ENCODE measurements at places on chromosomes 11 and 22. TPM values are rescaled to one million over a fixed set of nuclear protein-coding genes. Genes with fewer than 3 reads are reported as not detected.

- no peak for DNase-seq
Observed at GRCh38 chr11:66857234-66857926, 516 bp downstream of the LRFN4 start.

GRCh38 chr22:36884349-36885158 is 23.7 kb downstream of the NCF4 start:
- no peak for DNase-seq

DNA sequence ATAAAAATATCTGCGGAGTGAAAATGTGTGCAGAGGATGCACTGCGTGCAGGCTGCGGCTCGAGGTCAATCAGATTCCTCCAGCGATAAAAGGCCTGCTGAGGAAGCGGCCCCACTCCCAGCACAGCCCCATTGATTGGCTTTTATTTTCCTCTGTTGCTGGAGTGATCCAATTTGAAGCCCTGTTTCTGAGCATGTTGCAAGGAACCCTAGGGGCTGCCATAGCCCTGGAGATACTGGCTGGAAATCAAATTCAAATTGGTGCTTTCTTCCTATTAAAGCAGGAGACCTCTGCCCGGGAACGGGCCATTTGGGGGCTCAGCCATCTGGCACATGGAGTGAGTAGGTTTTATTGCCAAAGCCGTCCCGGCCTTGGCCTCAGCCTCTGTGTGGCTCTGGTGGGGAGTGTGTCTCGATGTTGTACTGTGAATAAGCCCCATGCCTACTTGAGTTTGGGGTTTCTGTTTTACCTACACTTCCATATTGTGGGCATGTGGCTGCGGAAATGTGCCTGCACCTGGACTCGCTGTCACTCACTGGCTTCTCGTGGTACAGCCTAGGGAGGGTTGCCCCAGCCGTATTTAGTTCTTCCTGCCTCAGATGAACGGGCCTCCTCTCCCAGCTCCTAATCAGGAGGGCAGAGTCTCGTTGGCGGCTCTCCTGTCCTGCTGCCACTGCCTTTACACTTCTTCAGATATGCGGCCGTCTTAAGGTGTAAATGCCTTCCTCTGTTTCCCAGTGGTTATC is 25.6 kb downstream of the PARVB start:
- DNase-seq, result no peak

DNA sequence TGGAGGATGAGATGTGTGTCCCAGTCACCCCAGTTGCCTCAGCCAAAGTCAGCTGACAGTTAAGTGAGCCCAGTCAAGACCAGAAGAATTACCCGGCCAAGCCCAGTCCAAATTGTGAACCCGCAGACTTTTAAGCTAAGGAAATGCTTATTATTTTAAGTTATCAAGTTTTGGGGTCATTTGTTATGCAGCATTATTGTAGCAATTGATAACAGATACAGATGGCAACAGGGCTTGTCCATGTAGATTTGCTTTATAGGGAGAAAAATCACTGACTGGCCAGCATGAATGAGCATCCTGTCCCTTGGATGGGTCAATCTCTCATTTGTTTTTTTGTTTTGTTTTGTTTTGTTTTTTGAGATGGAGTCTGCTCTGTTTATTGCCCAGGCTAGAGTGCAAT is 22.9 kb downstream of the SDHAF2 start:
- no peak for DNase-seq

DNA sequence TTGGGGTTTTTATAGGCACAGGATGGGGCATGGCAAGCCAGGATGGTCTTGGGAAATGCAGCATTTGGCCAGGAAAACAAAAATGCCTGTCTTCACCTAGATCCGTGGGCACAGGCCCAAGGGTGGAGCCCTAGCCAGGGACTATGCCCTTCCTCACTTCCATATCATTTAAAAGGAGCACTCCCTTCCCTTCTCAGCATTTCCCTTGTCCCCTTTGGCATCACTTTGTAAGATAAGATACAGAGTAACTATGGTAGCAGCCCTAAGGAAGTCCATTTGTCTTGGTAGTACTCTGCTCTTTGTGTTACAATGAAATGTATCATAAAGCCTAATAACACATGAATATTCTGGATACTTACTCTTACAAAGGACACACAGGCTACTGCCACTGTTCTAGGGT is 1092.6 kb upstream of the TENM4 start:
- no peak for DNase-seq

DNA sequence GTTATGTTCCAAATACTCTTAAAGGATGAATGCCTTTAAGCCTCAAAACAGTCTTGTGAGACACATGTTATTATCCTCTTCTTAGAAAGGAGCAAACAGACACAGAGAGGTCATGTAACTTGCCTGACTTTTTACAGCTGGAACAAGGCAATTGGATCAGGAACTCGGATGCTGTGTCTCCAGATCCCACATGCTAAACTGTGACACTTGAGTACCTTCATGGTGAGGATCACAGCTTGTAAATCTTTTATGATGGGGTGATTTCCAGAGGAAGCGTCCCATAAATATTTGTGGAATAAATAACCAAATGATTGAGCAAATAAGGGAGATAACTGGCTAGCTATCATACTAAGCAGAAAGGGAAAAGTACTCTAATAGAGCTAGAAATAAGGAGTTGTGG is 171.2 kb downstream of the C11orf91 start:
- DNase-seq, result no peak

DNA sequence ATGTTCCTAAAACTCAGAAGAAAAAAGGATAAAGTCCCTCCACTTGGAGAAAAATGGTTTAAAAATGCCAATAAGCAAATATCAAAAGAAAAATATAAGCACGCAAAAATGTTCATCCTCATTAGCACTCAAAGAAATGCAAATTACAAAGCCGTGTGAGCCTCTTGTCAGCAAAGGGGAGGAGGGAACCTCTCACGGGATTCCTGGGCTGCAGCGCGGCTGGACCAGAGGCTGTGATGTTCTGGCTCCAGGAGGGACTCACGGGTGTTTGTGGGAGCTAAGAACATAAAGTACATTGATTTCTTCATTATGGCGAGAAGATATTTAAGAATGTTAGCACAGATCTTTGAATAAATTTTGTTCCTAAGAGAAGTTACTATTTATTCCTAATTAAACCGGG is 1451.2 kb downstream of the BRD1 start:
- no peak for DNase-seq

DNA sequence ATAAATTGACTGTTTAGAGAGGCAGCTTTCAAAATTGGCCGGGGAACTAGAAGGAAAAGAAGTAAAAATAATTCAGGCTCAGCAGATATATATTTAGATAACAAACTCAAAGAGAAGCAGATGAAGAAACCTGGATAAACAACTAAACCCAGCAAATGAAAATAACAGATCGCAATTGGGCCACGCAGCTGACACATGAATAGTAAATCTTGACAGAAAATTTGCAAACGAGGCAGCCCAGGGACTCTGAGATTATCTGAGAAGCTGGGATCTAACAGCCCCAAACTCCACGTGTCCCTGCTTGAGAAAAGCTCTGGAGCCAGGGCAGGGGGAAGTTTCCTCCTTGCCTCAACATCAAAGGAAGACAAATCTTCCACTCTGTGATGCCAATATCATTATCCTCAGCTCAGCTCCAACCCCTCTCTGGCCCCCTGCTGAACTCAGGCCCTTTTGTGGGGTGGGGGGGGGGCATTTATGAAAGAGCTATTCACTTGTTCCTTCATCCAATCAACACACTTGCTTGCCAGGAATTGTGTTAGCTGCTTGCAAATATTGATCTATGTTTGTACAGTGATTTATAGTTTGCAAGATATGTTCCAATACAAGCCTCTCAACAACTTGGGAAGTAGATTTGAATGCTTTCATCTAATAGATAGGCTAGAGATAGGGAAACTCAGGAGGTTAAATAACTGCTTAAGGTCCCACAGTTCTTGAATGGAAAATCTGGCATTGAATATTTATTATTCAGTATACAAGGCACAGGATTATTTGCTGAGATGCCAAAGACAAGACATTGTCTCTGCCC is 72.5 kb upstream of the C11orf87 start:
- DNase-seq, result no peak

DNA sequence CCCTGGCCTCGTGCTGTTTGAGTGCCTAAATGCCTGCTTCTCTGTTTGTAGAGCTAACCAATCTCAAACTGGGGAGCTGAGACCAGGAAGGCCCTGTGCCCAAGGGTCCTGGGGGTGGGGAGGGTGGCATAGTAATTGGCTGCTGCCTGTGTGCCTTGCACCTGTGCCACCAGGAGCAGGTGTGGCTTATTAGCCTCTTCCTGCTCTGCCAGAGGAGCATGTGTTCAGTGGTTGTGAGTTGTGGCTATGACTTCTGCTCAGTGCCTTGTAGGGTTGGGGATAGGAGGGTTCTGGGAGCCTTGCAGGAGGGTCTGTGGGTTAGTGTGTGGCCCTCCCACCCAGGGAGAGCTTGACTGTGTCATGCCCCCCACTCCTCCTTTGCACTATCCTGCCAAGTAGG is 109.2 kb downstream of the ZBTB16 start:
- no peak for DNase-seq

DNA sequence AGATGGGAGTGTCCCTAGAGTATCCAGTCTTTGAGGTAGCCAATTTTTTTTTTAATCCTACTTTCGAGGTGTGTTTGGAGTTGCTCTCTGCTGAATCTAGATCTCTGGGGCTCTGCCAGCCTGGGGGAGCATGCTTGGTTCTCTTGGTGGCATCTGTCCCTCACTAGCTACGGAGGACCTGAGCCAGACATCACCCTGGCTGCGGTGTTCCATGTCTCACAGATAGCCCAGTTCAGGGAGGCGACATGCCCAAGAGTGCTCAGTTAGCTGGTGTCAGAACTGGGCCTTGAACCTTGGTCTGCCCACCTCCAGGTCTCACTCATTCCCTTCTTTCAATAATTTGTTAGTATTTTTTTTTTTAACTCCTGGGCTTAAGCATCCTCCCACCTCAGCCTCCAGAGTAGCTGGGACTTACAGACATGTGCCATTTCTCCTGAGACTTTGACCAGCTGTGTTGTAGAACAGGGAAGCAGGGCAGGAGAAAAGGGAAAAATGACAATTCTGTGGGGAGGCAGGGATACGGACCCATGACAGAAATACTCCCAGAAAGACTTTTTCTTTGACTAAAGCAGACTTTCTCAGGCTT is 621 bp downstream of the HMOX1 start:
- no peak for DNase-seq

- no peak for DNase-seq
Observed at GRCh38 chr11:59415111-59415510, 11.1 kb downstream of the OR5A2 start.

GRCh38 chr22:45254388-45254787 is 13.7 kb upstream of the KIAA0930 start:
- DNase-seq, result no peak

GRCh38 chr11:33907421-33907820 is 15.5 kb upstream of the LMO2 start:
- no peak for DNase-seq

DNA sequence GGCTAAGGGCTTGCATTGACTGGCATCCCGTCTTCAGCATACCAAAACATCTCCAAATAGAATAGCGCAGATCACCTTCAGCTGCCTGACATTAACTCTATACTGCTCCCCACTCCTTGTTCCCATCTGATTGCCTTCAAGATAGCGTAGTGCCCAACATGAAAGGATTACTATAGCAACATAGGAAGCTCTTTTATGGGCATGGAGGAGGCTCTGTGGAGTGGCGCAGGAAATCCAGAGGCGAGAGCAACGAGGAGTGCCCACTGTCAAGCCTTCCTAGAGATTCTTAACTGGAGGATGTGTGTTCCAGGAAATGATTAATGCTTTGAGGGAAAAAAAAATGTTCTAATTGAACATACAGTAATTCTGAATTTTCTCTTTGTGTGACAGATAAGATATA is 213.3 kb downstream of the CADM1 start:
- DNase-seq, result no peak

DNA sequence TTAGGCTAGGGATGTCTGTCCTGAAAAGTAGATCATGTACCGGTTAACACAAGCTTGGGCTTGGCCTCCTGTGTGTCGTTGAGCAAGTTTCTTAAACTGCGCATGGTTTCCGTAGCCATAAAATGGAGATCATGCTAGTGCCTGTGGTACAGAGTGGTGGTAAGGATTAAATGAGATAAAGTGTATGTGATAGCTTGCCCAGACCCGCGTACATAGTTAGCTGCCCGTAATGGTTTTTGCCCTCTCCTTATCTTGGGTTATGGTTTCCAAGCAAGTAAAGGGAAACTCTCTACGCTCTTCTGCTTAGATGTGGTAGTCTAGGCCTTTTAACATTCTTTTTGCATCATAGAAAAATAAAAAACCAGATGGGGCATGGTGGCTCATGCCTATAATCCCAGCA is 11.0 kb upstream of the PTPRJ start:
- DNase-seq, result no peak

DNA sequence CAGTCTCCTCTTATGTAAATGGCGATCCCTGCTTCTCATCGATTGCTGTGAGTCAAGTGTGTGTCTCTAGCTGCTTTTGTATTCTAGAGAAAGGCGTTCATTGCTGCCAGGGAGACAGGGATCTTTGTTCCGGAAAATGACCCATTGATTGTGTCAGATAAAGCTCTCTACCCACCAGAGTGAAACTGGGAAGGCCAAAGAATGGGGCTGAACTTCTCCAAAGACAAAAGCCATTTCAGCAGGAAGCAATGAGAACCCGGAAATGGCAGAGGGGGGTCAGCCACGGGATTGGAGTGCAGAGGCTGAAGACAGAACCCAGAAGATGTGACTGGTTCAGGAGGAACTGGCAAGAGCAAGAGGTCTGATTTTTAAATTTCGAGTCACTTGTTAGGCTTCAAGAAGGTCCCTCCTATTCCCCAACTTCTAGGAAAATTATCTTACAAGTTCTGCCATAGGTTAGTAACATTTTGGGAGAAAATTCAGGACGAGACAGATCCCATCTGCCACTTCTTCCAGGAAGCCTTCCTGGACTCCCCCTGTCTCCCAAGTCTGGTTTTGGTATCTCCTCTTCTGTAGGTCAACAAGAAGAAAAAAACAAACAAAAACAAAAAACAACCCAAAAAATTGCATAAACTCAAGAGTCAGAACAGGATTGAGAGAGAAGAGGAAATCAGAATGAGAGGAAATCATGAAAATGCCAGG is 110.6 kb downstream of the NECTIN1 start:
- no peak for DNase-seq

DNA sequence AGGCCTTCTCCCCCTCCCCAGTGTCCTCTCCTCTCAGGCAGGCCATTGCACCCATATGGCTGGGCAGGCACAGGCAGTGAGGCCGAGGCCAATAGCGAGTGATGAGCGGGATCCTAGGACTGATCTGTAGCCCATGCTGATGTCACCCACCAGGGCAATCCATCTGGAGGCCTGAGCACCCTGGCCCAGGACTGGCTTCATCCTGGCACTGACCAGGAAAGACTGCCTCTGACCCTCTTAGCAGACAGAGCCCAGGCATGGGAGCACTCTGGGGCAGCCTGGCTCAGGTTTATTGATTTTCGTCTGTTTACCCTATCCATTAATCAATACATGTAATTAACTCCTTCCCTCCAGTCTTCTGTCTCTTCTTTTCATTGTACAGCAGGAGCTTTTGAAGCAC is 5.1 kb upstream of the TIRAP start:
- no peak for DNase-seq

GRCh38 chr11:62857541-62857982 is 18.2 kb upstream of the WDR74 start:
- DNase-seq, result no peak

ART1 gene
- not detected for total RNA-seq

ABTB2 gene
- total RNA-seq, result 1.3 TPM

SPON1 gene
- 0.25 TPM for total RNA-seq

PTPRCAP gene
- total RNA-seq, result not detected

SYNGR1 gene
- total RNA-seq, result 3.1 TPM

SIRT3 gene
- 11.0 TPM for total RNA-seq

Data from NCI-H460 (cell line).